ENCODE measurements at places on chromosomes 6 and 20. TPM values are rescaled to one million over a fixed set of nuclear protein-coding genes. Genes with fewer than 3 reads are reported as not detected.

Gene MYL9
- total RNA-seq = 1.7 TPM

Gene ANKRD66
- total RNA-seq = not detected

Gene BLTP3A
- total RNA-seq = 7.3 TPM

Gene SPATA25
- total RNA-seq = 0.97 TPM

Gene MARCKS
- 150 TPM for total RNA-seq

Gene TFAP2A
- total RNA-seq = 0.32 TPM

Gene SLC22A2
- not detected for total RNA-seq

Gene LRRC73
- total RNA-seq = 0.32 TPM

Gene CCN6
- not detected for total RNA-seq

Gene SLC17A4
- not detected for total RNA-seq

Gene METTL24
- not detected for total RNA-seq

Gene C20orf141
- not detected for total RNA-seq

Gene DZANK1
- total RNA-seq = 0.65 TPM

Gene SLC22A23
- total RNA-seq = 3.8 TPM

Gene RAET1L
- not detected for total RNA-seq

Gene SEMG1
- not detected for total RNA-seq

Gene DDO
- total RNA-seq = 1.1 TPM

Gene STMND1
- not detected for total RNA-seq

Gene FAM83D
- 43.8 TPM for total RNA-seq

Gene SLC17A2
- total RNA-seq = not detected

Gene PARD6B
- total RNA-seq = 0.15 TPM

Gene CNR1
- not detected for total RNA-seq

Gene TREM1
- not detected for total RNA-seq

Gene ELOVL4
- 2.3 TPM for total RNA-seq

Data from epithelial cell of umbilical artery (primary cell).